ENCODE measurements at places on chromosomes 7 and 10.

GRCh38 chr7:53470336-53470970 lies 435.0 kb downstream of the POM121L12 start:
- no peak for DNase-seq

GRCh38 chr10:6171881-6172695 lies 30.6 kb upstream of the PFKFB3 start:
- DNase-seq: no peak

DNA sequence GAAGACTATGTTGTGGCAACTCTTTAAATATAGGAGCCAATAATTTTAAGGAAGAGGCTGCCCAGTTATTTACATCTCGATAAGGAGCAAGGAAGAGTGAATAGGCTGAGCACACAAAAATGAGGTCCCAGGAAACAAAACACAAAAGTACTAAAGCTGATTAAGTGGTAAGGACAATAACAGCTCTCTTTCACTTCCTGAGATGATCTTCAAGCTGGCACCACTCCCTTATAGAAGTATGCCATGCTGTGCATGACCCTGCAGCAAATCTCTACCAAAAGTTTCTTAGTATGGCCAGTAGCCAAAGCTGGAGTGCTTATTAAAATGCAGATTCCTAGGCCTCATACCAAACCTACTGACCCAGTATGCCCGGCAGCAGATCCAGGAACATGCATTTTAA lies 39.7 kb downstream of the CADPS2 start:
- DNase-seq: no peak

DNA sequence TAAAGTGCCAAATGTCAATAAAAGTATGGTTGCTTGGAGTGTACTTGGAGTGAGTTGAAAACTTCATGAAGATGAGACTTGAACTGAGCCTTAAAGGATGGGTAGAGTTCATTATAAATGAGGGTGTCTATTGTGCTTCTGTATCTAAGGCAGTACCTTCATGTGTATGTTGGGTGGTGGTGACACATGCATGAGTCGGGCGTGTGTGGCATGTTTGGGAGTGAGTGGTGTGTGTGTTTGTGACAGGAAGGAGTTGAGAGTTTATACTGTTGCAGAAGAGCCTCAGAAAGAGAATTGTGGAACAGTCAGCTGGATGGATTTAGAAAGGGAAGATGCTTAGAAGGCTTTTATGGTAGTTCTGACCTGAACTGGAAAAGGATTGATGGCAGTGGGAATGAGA lies 6.0 kb upstream of the ZRANB1 start:
- no peak for DNase-seq

DNA sequence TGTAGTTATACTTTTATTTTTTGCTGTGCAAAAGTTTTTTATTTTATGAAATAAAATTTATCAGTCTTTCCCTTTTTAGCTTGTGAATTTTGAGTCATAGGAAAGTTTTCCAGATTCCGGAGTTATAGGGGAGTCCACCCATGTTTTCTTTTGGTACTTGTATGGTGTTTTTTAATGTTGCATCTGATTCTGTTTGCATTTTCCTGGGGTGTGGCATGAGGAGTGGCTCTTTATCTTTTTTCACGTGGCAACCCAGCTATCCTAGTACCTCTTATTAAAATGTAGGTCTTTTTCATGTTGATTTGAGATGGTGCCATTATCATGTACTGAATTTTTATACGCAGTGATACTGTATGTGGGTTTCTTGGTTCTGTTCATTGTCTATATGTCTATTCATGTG lies 19.7 kb downstream of the EXOC6 start:
- no peak for DNase-seq

DNA sequence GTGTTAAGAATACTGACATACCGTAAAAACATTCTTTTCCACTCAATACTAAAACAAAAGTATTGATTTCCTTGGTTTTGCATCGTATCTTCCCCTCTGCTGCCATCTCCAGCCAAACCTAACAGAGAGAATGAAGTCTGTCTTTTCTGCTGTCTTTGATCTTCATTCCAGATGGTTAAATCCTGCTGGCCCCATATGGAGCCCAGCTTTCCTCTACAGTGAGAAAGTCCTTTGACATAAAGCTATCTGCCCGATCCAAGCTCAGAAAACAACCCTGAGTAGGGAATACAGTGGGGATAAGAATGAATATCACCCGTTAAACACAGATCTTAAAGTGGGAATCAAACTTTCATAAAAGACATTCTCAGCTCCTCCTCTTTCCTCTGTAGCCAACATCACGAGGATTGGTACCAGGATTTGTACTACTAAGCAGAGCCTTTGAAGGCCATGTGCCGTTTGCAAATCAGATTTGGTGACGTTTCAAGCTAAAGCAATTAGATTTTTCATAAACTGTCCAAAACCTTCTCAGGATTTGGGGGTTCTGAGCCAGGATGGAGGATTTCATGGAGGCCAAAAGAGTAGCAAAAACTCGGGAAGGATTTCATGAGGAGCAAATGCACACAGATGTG lies 30.8 kb upstream of the GPAM start:
- no peak for DNase-seq

GRCh38 chr7:42945821-42946626 lies 13.8 kb downstream of the MRPL32 start:
- DNase-seq: no peak
